ENCODE measurements at places on chromosomes 13 and 19.
A peak's percentile ranks its signal among the peaks of the same experiment; 100 is the strongest.

GRCh38 chr19:53076984-53077383, 26.2 kb downstream of the ZNF160 start:
- DNase-seq, result peak; percentile 63
- no peak overlapping the region for H3K27ac ChIP-seq
- no peaks in the 10 kb centered on the region for H3K27me3 ChIP-seq
- peaks cover 48% of the 10 kb centered on the region for H3K36me3 ChIP-seq
- no peak overlapping the region for H3K4me3 ChIP-seq

DNA sequence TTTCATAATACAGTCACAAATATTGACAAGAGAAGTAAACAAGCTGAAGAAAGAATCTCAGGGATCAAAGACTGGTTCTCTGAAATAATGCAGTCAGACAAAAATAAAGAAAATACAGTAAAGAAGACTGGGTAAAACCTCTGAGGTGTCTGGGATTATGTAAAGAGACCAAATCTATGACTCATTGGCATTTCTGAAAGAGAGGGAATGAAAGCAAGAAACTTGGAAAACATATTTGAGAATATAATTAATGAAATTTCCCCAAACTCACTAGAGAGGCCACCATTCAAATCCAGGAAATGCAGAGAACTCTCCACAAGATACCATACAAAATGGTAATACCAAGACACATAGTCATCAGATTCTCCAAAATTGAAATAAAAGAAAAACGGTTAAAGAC, 53.0 kb upstream of the GPC6 start:
- H3K4me1 ChIP-seq, result no peaks in the 10 kb centered on the region
- no peak overlapping the region for H3K27ac ChIP-seq

DNA sequence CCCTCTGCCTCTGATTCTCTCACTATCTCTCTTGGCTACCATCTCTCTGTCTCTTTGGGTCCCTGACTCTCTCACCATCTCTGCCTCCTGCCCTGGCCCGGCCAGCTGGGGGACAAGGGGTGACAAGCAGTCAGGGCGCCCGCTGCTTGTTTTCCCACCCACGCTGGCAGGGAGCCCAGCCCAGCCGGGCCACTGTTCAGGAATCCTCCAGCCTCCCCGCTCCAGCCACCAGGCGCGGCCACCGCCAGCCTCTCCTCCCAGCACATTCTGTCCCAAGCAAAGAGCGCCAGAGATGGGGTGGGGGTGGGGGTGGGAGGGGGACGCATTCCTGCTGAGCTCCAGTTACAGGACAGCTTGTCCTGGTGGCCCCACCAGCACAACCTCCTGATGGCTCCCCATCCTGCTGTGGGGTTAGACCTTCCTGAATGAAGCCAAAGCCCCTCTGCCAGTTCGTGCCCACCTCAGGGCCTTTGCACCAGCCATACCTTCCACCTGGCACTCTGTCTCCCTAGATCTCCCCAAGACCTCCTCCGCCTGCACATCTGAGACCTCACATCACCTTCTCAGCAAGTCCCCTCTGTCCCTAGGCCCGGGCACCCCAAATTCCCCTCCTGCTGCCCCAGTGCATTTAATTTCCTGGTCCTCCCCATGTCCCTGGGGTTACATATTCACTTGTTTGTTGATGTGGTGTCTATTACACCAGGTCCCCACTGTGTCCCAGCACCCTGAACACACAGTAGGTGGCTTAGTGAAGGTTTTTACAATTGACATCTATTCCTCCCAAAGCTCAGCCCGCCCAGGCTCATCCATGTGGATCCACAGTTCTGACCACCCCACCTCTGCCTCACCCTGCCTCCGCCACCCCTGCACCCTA, 12.5 kb downstream of the ARRDC2 start:
- no peaks in the 10 kb centered on the region for H3K27me3 ChIP-seq
- peaks cover 81% of the 10 kb centered on the region for H3K4me1 ChIP-seq
- peak overlapping the region; percentile 96 for H3K27ac ChIP-seq
- peaks cover 3% of the 10 kb centered on the region for H3K36me3 ChIP-seq

DNA sequence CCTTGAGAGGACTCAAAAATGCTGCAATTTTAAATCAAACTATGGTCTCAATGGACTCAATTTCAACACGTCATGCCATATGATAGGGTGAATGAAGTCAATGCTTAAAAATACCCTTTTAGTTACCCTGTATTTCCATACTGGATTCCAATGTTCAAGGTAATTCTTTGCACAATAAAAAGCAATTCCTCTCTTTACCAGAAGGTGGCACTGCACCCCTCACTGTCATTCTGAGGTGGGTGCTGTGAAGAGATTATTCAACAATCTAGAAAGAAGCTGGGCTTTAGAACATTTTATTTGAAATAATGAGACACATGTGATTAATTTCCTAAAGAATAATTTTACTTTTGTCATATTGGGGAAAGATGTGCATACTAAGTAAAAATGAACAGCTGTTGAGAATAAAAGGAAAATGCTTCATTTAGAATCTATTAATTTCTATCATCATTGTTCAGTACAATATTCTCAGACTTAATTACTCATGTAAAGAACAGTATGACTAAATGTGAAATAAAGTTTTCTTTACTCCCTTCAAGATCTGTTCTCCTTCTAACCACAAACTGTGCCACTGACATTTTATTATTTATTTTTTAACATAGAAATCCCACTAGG, 789.1 kb downstream of the GPC5 start:
- no peak overlapping the region for H3K27ac ChIP-seq
- no peak overlapping the region for H3K4me3 ChIP-seq
- no peaks in the 10 kb centered on the region for H3K4me1 ChIP-seq
- no peak for DNase-seq
- no peaks in the 10 kb centered on the region for H3K36me3 ChIP-seq
- no peaks in the 10 kb centered on the region for H3K27me3 ChIP-seq

DNA sequence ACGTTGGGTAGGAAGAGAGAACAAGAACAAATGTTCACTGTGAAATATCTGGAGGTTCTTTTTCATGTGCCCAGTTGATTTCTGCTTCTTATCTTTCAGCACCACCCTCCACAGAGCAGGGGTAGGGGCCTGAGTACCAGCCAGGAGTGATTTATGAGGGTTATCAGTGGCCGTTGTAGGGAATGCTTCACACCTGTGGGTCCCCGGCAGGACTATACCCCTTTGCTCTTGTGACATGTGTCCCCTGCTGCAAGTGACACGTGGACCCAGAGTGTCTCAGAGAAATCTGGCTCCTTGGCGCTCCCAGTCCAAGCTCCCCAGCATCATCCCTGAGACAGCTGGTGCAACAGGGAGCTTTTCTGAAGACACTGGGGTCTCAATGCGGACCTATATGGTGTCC, 29.7 kb downstream of the SIAH3 start:
- no peak for DNase-seq
- H3K27me3 ChIP-seq, result no peaks in the 10 kb centered on the region
- H3K4me1 ChIP-seq, result no peaks in the 10 kb centered on the region
- H3K27ac ChIP-seq, result no peak overlapping the region
- H3K36me3 ChIP-seq, result no peaks in the 10 kb centered on the region

DNA sequence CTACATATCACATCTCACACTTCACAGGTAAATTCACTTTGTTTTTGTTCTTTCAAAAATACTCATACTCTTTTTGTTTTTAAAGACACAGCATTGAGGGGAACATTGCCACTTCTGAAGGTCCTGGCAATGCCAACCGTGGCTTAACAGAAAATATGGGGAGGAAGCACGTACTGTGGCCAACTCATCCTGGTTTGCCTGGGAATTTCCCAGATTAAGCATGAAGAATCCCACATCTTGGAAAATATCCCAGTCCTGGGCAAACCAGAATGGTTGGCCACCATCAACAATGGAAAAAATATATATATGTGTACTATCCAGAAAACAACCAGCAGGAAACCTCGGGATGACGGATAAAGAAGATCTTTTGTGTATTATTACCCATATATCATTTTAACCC, 1032.2 kb upstream of the SLC10A2 start:
- no peak overlapping the region for H3K4me3 ChIP-seq
- H3K27me3 ChIP-seq, result no peaks in the 10 kb centered on the region
- H3K36me3 ChIP-seq, result no peaks in the 10 kb centered on the region
- no peak for DNase-seq

DNA sequence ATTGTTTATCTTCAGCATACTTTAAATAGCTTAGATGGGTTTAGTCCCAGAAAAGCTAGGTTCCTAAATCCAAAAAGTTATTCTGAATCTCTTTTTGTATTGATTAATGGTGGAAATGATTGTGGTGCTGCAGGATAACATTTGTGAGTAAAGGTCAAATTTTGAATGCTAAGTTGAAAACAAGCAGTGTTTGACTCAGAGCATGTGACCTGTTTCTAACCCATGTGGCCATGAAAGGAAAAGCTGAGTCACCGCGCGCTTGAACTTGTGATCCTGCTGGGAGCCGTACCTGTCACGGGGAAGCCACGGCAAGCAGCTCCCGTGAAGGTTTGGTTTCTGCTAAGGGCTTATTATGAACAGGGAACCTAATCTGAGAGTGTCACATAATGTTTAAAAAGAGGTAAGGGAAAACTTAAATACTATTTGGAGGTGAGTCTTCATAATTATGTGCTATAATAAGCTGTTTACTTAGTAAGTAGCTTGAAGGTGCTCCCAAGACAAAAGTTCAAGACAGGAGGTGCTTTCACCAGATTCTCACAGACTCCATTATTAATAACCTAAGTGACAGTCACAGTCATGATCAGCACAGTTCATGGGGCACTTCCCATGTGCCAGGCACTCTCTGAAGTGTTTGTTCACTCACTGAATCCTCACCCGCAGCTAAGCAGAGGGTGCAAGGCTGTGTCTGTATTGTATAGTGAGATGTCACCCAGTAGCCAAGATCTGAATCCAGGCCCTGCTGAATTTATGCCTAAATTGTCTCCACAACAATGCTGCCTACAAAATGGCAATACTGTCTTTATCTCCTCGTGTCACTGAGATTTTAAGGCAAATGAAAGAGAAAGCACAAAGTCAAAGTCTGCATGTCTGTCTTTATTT, 286.5 kb downstream of the MYO16 start:
- peak overlapping the region; percentile 23 for H3K4me3 ChIP-seq
- no peak overlapping the region for H3K27ac ChIP-seq
- H3K36me3 ChIP-seq, result no peaks in the 10 kb centered on the region
- peak; percentile 51 for DNase-seq
- H3K4me1 ChIP-seq, result peaks cover 10% of the 10 kb centered on the region
- no peaks in the 10 kb centered on the region for H3K27me3 ChIP-seq

GRCh38 chr19:12194827-12195731, 32.2 kb downstream of the ZNF136 start:
- DNase-seq, result peak; percentile 84
- peaks cover 12% of the 10 kb centered on the region for H3K36me3 ChIP-seq
- H3K27ac ChIP-seq, result peak overlapping the region; percentile 75

- H3K27ac ChIP-seq, result no peak overlapping the region
- DNase-seq, result no peak
- no peaks in the 10 kb centered on the region for H3K4me1 ChIP-seq
These were observed 2868.3 kb upstream of the PCDH20 start for GRCh38 chr13:64283926-64284325.

- no peak overlapping the region for H3K4me3 ChIP-seq
- H3K27me3 ChIP-seq, result no peaks in the 10 kb centered on the region
- no peak for DNase-seq
- no peaks in the 10 kb centered on the region for H3K36me3 ChIP-seq
- no peak overlapping the region for H3K27ac ChIP-seq
These were observed 727.4 kb upstream of the SLITRK1 start for GRCh38 chr13:84609716-84610115.

- H3K27ac ChIP-seq, result no peak overlapping the region
- no peaks in the 10 kb centered on the region for H3K4me1 ChIP-seq
- no peaks in the 10 kb centered on the region for H3K36me3 ChIP-seq
- DNase-seq, result no peak
- H3K4me3 ChIP-seq, result no peak overlapping the region
These were observed 136.0 kb downstream of the UQCRFS1 start for GRCh38 chr19:29076963-29077362.

DNA sequence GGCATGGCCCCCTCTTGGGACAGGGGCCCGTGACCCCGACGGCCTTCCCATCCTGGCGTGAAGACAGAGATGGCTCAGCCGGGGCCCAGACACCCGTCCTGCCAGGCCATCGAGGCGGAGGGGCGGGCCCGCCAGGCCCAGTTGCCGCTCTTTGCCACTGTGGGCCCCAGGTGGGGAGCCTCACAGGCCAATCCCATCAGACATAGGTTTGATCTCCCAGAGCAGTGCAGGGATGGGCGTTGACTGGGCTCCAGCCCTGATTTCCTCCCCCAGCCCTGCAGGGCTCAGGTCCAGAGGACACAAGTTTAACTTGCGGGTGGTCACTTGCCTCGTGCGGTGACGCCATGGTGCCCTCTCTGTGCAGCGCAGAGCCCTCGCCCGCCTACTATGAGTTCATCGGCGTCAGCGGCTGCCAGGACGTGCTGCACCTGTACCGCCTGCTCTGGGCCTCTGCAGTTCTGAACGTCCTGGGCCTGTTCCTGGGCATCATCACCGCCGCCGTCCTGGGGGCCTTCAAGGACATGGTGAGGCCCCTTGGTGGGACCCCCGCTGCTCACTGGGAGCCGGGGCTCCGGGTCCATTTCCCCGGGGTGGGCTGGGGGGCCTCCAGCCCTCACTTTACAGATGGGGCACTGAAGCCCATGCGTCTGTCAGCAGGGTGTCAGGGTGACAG, 42.4 kb downstream of the TMEM255B start:
- H3K36me3 ChIP-seq, result no peaks in the 10 kb centered on the region
- no peaks in the 10 kb centered on the region for H3K27me3 ChIP-seq
- H3K27ac ChIP-seq, result no peak overlapping the region
- no peak overlapping the region for H3K4me3 ChIP-seq

DNA sequence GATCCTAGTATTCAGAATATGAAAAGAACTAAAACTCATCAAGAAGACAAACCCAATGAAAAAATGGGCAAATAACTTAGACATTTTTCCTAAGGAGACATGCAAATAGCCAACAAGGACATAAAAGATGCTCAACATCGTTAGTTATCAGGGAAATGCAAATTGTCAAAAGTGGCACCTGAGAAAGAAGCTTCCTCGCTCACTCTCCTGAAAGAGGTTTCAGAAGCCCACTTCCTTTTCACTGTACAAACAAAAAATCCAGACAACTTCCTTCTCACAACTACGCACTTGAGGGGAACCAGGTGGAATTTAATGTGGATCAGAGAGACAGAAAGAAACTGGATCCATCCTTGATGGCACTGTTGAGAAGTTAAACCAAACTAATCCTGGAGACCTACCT, 41.5 kb downstream of the KLF12 start:
- no peaks in the 10 kb centered on the region for H3K27me3 ChIP-seq
- no peak for DNase-seq
- peaks cover 41% of the 10 kb centered on the region for H3K4me1 ChIP-seq
- no peak overlapping the region for H3K27ac ChIP-seq
- H3K4me3 ChIP-seq, result no peak overlapping the region
- H3K36me3 ChIP-seq, result no peaks in the 10 kb centered on the region

Measured in heart right ventricle (tissue), 16 donors.